ENCODE measurements at places on chromosomes 3 and 15.
A peak's percentile ranks its signal among the peaks of the same experiment; 100 is the strongest.

DNA sequence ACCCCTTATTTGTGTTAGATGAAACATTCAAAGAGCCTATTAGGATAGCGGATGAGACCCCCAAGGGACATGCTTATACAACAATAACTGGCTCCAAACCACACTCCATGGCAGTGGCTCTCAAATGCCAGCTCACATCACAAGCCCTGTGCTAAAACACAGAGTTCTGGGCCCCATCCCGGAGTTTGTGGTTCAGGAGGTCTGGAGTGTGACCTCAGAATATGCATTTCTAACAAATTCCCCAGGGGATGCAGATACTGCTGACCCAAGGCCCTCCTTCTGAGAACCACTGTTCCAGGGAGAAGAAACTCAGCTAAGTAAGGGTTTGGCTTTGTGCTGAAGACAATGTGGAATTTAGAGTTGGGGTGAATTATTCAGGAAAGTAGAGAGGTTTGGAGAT is 3.6 kb downstream of the CCRL2 start:
- no peak for DNase-seq

DNA sequence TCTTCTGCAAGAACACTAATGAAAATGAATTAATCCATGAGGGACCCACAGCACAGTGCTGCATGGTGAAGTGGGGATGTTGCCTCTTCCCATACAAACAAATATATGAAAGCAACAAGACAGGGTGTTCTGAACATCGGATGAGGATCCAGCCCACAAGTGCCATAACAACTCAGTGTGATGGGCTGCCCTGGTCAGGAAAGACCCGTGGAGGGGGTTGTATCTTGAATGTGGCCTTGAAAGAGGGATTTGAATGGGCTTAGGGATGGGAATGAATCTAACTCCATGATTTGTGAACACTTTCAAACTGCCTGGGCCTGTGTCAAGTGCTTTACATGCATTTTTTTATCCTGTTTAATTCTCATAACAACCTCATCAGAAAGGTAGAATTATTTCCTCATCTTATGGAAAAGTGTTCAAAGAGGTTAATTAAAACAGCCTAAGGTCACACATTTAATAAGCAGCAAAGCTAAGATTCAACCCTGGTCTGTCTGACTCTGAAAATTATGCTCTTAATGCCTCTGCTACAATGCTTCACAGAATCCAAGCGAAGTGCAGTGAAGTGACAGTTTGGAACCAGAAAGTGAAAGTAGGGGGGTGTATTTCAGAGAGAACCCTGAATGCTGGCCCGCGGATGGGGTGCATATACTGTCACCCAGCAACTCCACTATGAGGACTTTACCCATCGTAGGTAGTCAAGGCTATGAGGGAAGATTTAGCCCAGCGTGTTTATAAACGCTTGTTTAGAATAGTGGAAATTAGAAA is 65.6 kb upstream of the HEG1 start:
- peak; percentile 53 for DNase-seq

GRCh38 chr3:50883755-50884154 is 209.0 kb downstream of the DOCK3 start:
- no peak for DNase-seq

DNA sequence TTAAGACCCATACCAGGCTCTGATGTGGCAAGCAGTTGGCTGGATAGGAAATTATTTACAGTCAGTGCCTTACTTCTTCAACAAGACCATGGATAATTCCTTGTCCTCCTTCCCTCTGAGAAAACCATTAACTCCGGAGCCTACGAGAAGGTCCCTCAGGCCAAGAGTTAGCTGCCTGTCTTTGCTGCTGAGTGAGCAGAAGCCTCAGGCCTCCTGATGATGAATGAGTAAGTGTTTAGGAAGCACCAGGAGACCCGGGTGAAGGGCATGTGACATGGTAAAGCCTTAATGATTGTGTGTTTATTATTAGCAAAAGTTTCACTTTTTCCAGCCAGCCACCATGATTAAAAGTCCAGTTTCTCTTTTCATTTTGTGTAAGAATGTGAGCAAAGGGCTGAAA is 174.9 kb upstream of the TOPAZ1 start:
- DNase-seq = no peak

DNA sequence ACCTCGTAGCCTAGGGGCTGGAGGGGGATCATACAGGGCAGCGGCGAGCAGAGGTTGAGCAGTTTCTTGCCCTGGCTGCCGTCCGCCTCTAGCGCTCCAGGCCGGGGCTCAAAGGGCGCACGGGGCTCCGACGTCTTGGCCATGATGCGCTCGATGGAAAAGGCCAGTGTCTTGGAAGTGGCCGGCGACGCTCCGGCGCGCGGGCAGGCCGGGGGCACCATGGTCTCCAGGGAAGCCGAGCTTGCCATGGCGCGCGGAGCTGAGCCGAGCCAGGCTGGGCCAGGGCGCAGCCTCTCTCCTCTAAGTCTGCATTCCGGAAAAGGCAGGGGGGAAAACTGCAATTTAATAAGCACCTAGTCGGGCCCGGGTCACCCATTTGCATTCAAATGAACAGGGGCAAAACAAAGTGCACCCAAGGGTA is 719 bp downstream of the FEZF2 start:
- DNase-seq = no peak

- no peak for DNase-seq
Observed at GRCh38 chr3:24530471-24530870, 35.8 kb upstream of the THRB start.

GRCh38 chr3:159139326-159139725 is 337.5 kb downstream of the MFSD1 start:
- DNase-seq = no peak

- no peak for DNase-seq
Observed at GRCh38 chr3:73379465-73379864, 245.3 kb downstream of the PDZRN3 start.

GRCh38 chr3:71010726-71011455 is 572.6 kb downstream of the FOXP1 start:
- DNase-seq = peak; percentile 76

- DNase-seq = no peak
Observed at GRCh38 chr3:58157700-58158099, 53.1 kb downstream of the DNASE1L3 start.

- DNase-seq = no peak
Observed at GRCh38 chr3:126658584-126658983, 3.7 kb upstream of the TXNRD3 start.

- no peak for DNase-seq
Observed at GRCh38 chr3:196227629-196228493, 11.5 kb downstream of the SLC51A start.

DNA sequence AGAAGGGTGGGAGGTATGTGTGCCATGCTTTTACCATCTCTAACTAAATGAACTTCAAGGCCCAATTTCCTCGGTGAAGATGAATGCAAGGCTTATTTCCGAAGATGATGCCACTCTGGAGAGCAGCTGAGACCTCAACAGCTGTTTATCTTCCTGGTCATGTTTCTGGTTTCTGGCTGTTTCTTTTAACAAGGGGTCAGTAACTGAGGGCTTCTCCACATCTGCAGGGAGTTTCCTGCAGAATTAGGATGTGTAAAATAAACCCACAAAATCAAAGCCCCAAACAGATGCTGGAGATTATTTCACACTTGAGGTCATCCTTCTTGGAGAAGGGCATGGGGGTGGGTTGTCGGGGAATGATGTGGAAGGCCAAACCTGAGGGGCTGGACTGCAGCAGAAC is 220.3 kb downstream of the THSD4 start:
- DNase-seq = no peak

GRCh38 chr15:71397377-71397776 is 282.1 kb downstream of the THSD4 start:
- DNase-seq = no peak

DNA sequence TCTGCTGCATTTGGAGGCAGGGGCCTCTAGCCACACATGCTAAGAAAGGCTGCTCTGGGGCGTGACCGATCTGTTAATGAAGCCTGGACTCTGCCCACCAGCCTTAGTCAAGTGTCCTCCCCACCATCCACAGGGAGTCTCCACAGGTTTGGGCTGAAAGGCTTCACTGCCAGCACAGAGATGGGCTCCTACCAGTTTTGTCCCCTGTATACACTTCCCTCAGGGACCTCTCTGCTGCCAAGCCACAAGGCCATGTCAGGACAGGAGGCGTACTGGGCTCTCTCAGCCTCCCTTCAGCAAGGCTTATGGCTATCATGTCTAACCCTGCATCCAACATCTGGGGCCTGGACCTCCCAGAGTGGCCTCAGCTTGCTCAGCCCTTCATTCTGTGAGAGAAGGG is 23.5 kb downstream of the KIF9 start:
- no peak for DNase-seq

GRCh38 chr15:45187894-45188830 is at the start of gene SHF:
TSS of gene SHF (minus strand) at chr15:45187966. CDS start at chr15:45187951, 15 bp downstream.
- peak; percentile 80 for DNase-seq

GRCh38 chr15:47283246-47283645 is 434.1 kb upstream of the SEMA6D start:
- no peak for DNase-seq

DNA sequence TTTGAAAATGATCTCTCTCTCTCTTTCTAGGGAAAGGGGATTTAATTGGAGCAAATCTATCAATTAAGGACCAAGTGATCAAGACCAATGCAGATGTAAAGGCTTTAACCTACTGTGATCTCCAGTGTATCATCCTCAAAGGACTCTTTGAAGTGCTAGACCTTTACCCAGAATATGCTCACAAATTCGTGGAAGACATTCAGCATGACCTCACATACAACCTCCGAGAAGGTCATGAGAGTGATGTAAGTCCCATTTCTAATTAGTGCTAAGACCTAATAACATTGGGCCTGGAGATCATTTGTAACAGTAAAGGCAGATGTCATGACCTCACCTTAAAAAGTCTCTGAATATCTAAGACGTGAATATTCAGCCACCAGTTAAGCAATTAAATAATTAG is 308.4 kb downstream of the KCNH8 start:
- no peak for DNase-seq

DNA sequence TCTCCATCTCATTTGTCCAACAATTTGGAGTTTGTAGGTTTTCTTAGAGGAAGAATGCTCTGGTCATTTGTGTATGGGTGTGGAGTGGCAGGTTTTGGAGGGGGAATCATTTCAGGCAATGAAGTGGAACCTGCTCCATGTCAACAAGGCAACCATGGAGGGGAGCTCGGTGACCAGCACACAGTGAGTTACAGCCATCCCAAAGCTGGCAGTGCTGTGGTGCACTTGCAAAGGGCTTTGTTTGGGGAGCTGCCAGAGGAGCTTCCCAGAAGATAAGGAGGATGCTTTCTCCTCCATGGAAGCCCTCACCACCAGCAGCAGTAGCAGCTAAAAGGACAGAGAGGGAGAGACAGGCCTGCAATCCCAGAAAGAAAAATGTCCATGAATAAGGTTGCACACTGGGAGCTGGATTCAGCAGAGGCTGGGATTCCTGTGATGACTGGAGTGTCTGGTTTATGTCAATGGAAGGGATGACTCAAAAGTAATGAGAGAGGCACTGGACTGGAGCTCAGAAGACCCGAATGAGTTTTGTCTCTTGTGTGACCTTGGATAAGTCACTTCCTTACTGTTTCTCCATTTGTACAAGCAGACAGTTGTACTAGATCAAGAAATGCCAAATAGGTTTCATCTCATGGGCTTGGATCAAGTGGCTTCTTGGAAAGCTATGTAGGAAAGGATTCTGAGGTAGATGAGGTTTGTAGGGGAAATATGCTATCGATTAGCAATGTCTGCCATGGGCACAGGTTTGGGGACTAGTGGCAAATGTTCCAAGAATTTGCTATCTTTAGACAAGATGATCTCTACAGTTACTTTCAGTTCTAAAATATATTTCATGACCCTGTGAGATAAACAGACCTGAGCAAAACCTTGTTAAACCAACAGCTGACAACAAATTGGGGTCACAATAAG is 27.2 kb upstream of the UBE2Q2 start:
- DNase-seq = no peak

DNA sequence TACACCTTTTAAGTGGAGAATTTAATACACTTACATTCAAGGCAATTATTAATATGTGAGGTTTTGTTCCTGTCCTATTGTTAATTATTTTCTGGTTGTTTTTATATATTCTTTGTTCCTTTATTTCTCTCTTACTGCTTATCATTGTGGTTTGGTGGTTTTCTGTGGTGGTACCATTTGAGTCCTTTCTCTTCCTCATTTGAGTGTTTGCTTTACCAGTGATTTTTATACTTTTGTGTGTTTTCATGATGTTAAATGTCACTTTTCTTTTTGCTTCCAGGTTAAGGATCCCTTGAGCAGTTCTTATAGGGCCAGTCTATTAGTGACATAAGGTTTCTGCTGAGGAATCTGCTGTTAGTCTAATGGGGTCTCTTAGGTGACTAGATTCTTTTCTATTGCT is 116.5 kb downstream of the LRRK1 start:
- no peak for DNase-seq

GRCh38 chr3:183924956-183925355 is 40.3 kb upstream of the PARL start:
- no peak for DNase-seq

GRCh38 chr3:45917146-45917898 is 25.9 kb upstream of the CXCR6 start:
- DNase-seq = no peak

DNA sequence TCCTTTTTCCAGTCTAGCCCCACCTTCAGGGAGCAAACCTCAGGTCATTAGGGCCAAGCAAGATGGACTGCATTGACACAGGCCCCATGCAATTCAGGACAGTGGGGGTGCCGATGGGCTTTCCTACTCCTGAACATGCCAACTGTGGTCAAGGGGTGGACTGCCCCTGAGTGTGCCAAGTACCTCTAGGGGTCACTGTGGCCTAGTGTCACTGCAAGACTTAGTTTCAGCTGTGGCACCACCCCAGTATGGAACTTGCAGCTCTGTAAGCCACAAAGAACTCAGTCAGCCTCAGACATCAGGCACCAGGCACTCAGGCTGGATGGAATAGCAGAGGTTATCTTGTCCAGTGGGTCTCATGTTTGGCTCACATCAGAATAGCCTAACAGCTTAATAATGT is 32.3 kb downstream of the EXOG start:
- DNase-seq = no peak

DNA sequence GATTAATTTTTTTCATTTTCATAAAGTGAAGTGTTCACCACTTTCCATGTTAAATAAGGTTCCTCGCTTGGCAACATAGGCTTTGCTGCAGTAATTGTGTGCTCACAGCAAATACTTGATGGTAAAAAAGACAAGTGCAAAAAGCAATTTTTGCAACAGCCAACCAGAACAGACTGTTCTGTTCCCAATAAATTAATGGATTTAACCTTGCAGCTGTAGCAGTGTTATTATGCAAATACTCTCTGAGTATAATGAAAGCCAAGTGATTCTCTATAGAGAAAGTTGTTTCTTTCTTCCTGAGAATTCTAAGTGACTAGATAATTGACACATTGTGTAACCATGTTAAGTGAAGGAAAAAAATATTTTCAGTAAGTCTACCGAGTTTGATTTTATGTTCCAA is 183.7 kb upstream of the NAALADL2 start:
- no peak for DNase-seq

- DNase-seq = no peak
Observed at GRCh38 chr15:98505611-98506031, 142.7 kb upstream of the IGF1R start.
